ENCODE measurements at places on chromosomes 1 and 21.

DNA sequence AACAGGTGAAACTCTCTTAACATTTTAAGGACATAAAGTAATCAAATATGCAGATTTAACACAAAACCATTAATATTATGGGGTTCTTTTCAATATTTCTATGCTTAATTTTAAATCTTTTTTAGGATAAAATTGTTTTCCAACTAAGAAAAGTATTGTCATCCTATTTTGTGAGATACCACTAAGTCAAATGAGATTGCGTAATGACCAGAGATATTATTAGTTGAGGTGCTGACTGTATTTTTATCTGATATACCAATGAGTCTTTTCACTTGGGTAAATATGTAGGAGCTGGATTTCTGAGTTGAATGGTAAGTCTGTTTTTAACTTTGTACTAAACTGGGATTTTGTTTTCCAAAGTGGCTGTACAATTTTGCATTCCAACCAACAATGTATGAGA lies 25.4 kb downstream of the LEPR start:
- H3K4me3 ChIP-seq: no peak overlapping the region
- no peaks in the 10 kb centered on the region for H3K36me3 ChIP-seq
- H3K4me1 ChIP-seq: no peaks in the 10 kb centered on the region
- H3K27me3 ChIP-seq: no peaks in the 10 kb centered on the region

DNA sequence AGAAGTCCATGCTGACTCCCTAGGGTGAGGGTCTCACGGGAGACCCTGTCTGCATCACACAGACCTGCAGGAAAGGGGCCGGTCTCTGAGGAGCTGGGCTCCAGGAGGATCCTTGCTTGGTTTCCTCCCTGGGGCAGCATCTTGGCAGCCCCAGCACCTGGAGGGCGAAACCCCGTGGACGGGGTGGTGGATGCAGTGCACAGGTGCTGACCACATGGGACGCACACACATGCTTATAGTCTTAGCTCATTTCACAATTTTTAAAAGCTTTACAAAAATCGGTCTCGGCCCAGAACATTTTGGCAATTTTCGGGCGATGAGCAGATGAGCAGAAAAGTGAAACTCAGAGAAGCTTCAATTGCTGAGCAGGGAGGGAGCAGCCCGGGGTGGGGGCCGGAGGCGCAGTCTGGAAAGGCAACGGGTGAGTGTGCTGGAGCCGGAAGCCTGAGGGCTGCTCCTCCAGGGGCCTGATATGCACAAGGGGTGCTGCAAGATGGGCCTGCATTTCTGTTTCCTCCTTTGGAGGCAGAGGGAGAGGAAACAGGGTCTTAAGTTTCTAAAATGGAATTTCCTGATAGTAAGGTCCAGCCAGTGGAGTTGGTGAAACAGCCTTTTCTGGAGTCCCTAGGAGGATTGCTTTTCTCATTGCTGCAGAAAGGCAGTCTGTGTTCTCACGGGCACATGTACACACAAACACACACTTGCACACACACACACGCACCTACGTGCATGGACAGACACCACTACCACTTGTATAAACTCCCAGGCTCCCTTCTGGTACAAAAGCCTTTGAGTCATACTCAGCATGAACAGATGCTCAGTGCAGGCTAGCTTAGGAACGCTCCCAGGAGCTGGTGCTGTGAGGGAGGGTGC lies 60.6 kb downstream of the SCCPDH start:
- peaks cover 45% of the 10 kb centered on the region for H3K27me3 ChIP-seq
- peak overlapping the region; percentile 37 for H3K27ac ChIP-seq
- peak overlapping the region; percentile 67 for H3K4me3 ChIP-seq
- H3K4me1 ChIP-seq: peaks cover 11% of the 10 kb centered on the region
- H3K36me3 ChIP-seq: peaks cover 23% of the 10 kb centered on the region
- DNase-seq: no peak

GRCh38 chr1:21927533-21928237 lies 9.4 kb downstream of the HSPG2 start:
- peaks cover 16% of the 10 kb centered on the region for H3K27me3 ChIP-seq
- no peak overlapping the region for H3K27ac ChIP-seq
- no peak for DNase-seq

DNA sequence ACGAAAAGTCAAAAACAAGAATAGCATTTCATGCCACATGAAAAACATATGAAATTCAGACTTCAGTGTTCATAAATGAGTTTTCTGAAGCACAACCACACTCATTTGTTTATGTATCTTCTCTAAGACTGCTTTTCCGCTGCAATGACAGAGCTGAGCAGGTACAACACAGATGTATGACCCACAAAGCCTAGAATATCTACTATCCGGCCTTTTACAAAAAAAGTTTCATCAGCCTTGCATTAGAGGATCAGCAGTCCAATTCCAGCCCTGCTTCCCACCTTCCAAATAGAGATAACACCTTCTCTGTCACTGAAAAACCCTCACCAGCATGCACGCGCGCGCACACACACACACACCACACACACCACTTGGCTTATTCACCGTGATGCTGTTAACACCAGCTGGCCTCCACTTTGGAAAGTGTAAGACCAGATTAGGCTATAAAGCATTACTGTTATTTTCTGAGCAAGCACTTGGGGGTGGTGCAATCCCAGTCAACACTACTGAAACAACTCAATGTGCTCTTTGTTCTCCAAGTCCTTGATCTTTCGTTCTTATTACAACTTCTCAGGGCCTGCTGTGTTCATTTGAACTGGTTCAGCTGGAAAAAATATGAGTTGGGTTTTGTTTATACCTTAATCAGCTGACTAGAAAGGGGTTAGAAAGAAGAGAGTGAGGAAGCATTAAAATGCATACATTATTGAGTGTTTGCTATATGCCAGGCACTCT lies 90.0 kb downstream of the GLUL start:
- no peaks in the 10 kb centered on the region for H3K4me1 ChIP-seq
- no peak for DNase-seq
- no peaks in the 10 kb centered on the region for H3K27me3 ChIP-seq
- no peak overlapping the region for H3K27ac ChIP-seq

- peaks cover 15% of the 10 kb centered on the region for H3K4me1 ChIP-seq
- H3K27me3 ChIP-seq: peaks cover 11% of the 10 kb centered on the region
- H3K4me3 ChIP-seq: no peak overlapping the region
- peaks cover 6% of the 10 kb centered on the region for H3K36me3 ChIP-seq
- no peak for DNase-seq
- H3K27ac ChIP-seq: no peak overlapping the region
Observed at GRCh38 chr1:226490426-226490809, 58.1 kb upstream of the STUM start.

DNA sequence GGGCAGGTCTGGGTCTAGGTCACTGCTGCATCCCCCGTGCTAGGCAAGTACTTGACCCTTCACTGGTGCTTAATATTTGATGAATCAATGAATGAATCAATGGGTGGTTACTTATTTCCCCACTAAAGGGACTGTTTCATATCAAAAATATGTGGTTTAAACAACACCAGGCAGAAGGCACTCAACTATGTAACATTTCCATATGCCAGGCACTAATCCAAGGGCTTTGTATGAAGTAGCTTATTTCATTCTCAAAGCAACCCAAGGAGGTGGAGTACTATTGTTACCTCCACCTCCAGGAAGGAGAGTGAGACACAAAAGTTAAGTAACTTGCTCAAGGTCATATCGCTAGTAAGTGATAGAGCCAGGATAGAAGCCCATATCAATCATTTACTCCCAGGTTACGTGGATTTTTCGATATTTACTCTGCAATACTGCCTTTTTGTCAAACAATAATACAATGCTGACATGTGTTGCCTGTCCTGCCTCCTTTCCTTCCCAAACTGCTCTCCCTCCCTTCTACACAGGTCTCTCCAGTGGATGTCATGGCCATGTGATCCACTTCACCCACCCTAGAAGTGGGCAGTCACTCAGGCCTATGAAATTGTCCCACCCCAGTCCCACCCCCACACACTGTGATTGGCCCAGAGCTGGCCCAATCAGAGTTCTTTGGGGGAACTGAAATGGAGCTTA lies 142.8 kb downstream of the ETS2 start:
- H3K4me3 ChIP-seq: no peak overlapping the region
- no peaks in the 10 kb centered on the region for H3K27me3 ChIP-seq
- H3K27ac ChIP-seq: no peak overlapping the region

GRCh38 chr1:108933944-108934343 lies 29.3 kb downstream of the CLCC1 start:
- peaks cover 35% of the 10 kb centered on the region for H3K36me3 ChIP-seq
- no peaks in the 10 kb centered on the region for H3K4me1 ChIP-seq
- no peaks in the 10 kb centered on the region for H3K27me3 ChIP-seq
- DNase-seq: no peak

GRCh38 chr1:240332672-240333071 lies 241.0 kb downstream of the FMN2 start:
- H3K36me3 ChIP-seq: no peaks in the 10 kb centered on the region
- no peak overlapping the region for H3K4me3 ChIP-seq
- no peaks in the 10 kb centered on the region for H3K27me3 ChIP-seq
- no peak overlapping the region for H3K27ac ChIP-seq
- no peaks in the 10 kb centered on the region for H3K4me1 ChIP-seq

DNA sequence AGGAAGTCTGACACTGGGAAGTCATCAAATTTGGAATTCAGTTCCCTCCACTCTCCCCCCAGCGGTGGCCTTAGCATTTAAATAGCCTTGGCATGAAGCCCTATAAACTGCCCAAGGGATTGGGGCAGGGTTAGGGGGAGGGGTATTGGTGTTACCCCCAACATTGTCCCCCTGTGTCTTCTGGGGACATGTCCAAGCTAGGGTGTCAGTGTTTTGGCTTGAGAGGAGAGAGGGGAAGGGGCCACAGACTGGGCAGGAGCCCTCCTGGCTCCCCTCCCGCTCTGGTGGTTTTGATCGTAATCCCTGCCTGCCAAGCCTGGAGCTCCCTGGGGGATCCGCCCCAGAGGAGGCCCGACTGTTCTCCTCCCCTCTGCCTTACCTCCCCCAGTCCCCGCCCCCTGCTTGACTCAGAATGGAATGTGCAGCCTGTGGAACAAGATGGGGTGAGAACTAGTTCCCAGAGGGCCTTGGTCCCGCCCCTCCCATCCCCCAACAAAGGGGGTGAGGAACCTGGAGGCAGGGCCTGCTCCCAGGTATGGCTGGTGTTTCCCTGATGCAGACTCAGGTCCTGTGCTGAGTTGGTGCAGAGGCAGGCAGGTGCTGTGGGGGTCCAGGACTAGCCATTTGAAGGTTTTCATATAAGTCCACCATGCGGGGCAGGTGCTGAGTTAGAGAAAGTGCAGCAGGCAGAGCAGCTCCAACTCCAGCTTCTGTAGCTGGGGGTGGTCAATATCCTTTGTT lies 7.4 kb downstream of the SOX13 start:
- H3K27me3 ChIP-seq: peaks cover 61% of the 10 kb centered on the region
- no peak overlapping the region for H3K4me3 ChIP-seq
- DNase-seq: no peak
- H3K36me3 ChIP-seq: no peaks in the 10 kb centered on the region

- H3K36me3 ChIP-seq: peaks cover 6% of the 10 kb centered on the region
- H3K27ac ChIP-seq: no peak overlapping the region
Observed at GRCh38 chr1:59025898-59026426, 242.1 kb upstream of the JUN start.

GRCh38 chr1:160260406-160261382 lies 1.7 kb downstream of the DCAF8 start:
- peaks cover 17% of the 10 kb centered on the region for H3K36me3 ChIP-seq
- peak overlapping the region; percentile 32 for H3K27ac ChIP-seq
- DNase-seq: no peak
- peaks cover 35% of the 10 kb centered on the region for H3K4me1 ChIP-seq
- no peaks in the 10 kb centered on the region for H3K27me3 ChIP-seq

- peaks cover 18% of the 10 kb centered on the region for H3K27me3 ChIP-seq
- no peak overlapping the region for H3K27ac ChIP-seq
- no peaks in the 10 kb centered on the region for H3K4me1 ChIP-seq
- no peaks in the 10 kb centered on the region for H3K36me3 ChIP-seq
Observed at GRCh38 chr1:11541956-11542355, 63.0 kb downstream of the DISP3 start.

DNA sequence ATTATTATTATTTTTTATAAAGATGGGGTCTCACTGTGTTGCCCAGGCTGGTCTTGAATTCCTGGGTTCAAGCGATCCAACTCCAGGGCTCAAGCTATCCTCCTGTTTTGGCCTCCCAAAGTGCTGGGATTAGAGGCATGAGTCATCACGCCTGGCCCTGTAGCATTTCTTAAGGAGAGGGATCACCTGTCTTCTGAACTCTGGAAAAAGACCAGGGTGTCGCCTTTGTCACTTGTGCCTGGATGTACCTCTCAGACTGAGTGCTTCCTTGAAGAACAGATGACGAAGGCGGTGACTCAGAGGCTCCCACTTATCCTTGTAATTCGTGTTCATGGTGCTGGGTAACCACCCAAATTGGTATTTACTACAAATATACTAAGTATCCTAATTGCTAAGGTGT lies 2.4 kb upstream of the CGN start:
- no peaks in the 10 kb centered on the region for H3K36me3 ChIP-seq
- no peak for DNase-seq
- H3K4me1 ChIP-seq: peaks cover 10% of the 10 kb centered on the region
- no peaks in the 10 kb centered on the region for H3K27me3 ChIP-seq

- no peaks in the 10 kb centered on the region for H3K27me3 ChIP-seq
- DNase-seq: no peak
- no peaks in the 10 kb centered on the region for H3K4me1 ChIP-seq
- no peak overlapping the region for H3K4me3 ChIP-seq
- H3K27ac ChIP-seq: no peak overlapping the region
Observed at GRCh38 chr1:160907976-160908375, 23.0 kb upstream of the ITLN1 start.

GRCh38 chr1:21587602-21587953 lies 78.4 kb downstream of the ALPL start:
- no peak for DNase-seq
- no peaks in the 10 kb centered on the region for H3K36me3 ChIP-seq
- peaks cover 41% of the 10 kb centered on the region for H3K27me3 ChIP-seq
- H3K4me1 ChIP-seq: peaks cover 6% of the 10 kb centered on the region

- H3K4me3 ChIP-seq: no peak overlapping the region
- H3K27me3 ChIP-seq: peaks cover 74% of the 10 kb centered on the region
- no peak for DNase-seq
- H3K27ac ChIP-seq: no peak overlapping the region
- H3K4me1 ChIP-seq: peaks cover 8% of the 10 kb centered on the region
Observed at GRCh38 chr1:18722270-18722669, 91.6 kb downstream of the PAX7 start.

Data from stimulated activated naive B cell treated with anti-CD40 and anti-IgM and Interleukin-4, amounts not matched to agents 10 μg/mL and 1 μg/mL and 100 μg/mL, for 72 hours (primary cell).